ENCODE measurements at places on chromosomes 11 and 22.

GRCh38 chr11:91755951-91756707 is 468.5 kb upstream of the FAT3 start:
- no peak for DNase-seq

DNA sequence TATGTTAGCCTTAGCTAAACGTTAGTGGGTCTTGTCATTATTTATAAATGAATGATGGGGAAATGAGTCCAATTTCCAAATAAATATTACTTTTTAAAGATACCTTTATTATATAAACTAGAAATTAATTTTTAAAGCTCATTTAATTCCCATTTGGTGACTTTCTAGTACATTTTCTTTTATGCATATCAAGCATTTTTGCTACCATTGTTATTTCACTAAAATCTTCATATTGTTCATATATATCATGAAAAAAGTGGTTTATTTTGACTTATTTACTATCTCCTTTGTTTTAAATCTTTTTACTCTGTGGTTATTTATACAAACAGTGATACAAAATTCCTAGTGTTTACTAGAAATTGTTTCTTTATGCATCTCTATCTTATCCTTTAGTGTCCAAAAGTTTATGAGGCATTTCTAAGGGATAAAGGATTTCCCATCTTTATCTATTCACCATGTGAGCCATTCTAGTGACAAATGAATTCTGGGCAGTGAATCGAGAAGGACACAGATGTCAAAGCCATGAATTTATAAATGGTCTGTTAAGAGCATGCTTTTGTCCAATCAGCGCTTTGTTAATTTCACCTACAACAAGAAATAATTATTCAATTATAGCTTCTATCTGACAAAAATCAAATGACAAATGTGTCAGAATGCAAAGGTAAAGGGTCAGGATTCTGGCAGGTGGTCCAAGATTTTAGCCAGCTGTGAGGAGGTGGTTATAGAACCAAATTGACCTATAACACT is 70.6 kb downstream of the PRMT3 start:
- no peak for DNase-seq

GRCh38 chr11:96464700-96465307 is 75.0 kb downstream of the JRKL start:
- DNase-seq = no peak

GRCh38 chr11:113725407-113725806 is 19.3 kb upstream of the TMPRSS5 start:
- DNase-seq = no peak

GRCh38 chr11:2791139-2791520 is 91.3 kb upstream of the KCNQ1OT1 start:
- no peak for DNase-seq

GRCh38 chr22:43293655-43294392 is 49.3 kb downstream of the SCUBE1 start:
- DNase-seq = no peak

- DNase-seq = no peak
Measured at GRCh38 chr11:131499199-131499598, 128.8 kb downstream of the NTM start.

DNA sequence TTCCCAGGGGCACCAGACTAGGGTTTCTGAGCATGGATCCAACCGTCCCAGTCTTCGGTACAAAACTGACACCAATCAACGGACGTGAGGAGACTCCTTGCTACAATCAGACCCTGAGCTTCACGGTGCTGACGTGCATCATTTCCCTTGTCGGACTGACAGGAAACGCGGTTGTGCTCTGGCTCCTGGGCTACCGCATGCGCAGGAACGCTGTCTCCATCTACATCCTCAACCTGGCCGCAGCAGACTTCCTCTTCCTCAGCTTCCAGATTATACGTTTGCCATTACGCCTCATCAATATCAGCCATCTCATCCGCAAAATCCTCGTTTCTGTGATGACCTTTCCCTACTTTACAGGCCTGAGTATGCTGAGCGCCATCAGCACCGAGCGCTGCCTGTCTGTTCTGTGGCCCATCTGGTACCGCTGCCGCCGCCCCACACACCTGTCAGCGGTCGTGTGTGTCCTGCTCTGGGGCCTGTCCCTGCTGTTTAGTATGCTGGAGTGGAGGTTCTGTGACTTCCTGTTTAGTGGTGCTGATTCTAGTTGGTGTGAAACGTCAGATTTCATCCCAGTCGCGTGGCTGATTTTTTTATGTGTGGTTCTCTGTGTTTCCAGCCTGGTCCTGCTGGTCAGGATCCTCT is 709 bp downstream of the MRGPRX4 start:
- DNase-seq = no peak

- no peak for DNase-seq
Measured at GRCh38 chr11:9180784-9181183, 84.4 kb downstream of the DENND5A start.

DNA sequence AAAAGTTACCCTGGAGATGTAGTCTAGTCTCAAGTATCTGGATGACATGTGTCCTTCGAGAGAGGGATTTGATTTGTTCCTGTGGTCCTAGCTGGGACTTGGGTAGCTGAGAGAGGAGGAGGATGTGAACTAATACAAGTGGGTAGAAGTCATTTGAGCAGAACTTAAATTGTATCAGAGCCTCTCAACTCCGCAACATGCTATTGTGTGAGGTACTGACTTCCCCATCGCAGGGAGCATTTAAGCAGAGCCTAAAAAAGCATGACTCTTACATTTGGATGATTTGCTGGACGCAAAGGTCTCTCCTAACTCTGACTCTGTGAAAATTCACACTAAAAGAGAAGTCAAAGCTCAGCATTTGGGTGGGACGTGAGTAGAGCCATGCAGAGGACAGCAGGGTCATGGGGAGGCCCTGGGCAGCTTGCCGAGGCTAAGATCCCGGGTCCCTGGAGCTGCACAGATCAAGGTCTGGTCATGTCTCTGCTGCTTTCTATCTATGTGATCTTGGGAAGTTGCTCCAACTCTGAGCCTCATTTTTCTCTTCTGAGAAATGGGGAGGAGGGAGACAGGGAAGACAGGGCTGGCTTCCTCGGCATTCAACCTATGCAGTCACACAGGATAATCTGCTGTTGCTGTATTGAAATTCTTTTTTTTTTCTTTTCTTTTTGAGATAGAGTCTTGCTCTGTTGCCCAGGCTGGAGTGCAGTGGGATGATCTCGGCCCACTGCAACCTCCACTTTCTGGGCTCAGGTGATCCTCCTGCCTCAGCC is 44.9 kb downstream of the CD82 start:
- no peak for DNase-seq

GRCh38 chr11:72313912-72314598 is 70.1 kb upstream of the PHOX2A start:
- no peak for DNase-seq

DNA sequence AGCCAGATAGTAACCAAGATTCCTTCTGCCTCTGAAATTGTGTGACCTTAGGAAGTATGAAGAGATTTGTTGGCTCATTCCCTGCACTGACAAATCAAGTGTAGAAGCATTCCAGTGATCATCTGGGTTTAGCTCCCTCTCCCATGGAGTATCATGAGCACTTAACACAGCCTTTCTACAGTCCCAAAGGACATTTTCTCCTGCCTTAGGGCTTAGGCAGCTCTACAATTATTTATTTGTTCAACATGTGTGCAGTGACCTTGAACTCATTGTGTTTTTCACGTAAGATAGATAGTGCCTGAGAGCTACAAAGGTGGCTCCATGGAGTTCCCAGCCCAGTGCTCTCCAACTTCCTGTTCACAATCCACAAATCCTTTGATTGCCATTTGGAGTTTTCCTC is 94.8 kb upstream of the FAT3 start:
- no peak for DNase-seq

DNA sequence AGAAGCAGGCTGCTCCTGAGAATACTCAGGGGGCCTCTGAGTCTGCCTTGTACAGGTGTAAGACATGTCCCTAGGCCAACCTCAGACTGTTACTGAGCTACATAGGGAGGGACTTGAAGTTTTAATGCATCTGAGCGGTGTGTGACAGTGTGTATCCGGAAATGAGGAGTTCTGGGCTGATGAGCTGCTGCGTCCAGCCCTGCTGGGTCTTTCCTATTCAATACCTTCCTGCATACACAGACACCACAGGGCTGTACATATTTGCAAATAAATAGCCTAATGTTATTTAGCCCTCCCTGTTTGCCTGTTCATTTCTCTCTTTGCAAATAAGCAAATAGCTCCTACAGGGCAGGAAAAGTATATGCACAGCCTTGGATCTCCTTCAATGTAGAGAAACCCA is 134.7 kb upstream of the KIRREL3 start:
- DNase-seq = no peak
